NCI-H2081 treated with DMSO at 0.1 percent for 48 hours (cell line): ENCODE measurements at places on chromosomes 7 and 10.
A peak's percentile ranks its signal among the peaks of the same experiment; 100 is the strongest.

- no peak for DNase-seq
Observed at GRCh38 chr10:22659866-22660265, 54.5 kb downstream of the PIP4K2A start.

- DNase-seq: no peak
Observed at GRCh38 chr7:133676805-133677370, 424.0 kb downstream of the EXOC4 start.

GRCh38 chr7:82810558-82811259, 352.0 kb downstream of the PCLO start:
- DNase-seq: peak; percentile 18

- DNase-seq: peak; percentile 49
Observed at GRCh38 chr7:106009503-106010226, 46.6 kb downstream of the CDHR3 start.

DNA sequence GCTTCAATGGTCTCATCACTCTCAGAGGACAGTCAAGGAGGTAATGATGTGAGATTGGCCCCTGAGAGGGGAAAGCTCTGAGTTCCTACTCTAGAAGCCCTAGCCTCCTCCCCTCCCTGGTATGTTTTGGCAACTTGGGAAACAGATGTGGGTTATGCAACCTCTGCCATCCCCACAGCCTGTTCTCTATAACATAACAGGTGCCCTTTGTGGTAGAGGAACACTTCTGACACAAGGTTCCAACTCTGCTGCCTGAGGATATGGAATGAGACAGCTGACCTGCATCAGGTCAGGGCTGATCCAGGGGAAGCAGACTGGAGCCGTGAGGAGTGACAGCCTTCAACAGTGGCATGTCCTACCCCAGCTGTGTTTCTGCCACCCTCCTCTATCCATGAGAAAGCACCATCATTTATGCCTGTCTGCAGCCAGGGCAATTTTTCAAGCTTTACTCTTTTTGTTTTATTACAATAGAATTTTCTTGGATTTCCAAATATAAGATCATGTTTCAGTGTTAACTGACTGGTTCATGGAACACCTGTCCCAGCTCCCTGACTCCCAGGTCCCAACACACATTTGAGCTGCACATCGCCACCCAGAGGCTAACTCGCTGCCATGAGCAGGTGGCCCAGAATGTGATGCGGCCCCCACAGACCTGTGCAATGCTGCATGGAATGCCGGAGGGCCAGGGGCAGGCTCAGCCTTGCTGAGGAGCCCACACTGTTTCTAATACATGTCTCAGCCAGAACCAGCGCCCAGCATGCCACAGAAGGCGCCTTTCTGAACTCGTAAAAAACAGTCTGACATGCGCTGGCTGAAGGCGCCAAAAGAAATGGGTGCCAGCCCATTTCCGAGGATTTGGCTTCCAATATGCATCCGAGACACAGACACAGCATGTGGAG, 124.8 kb upstream of the CHST15 start:
- no peak for DNase-seq

DNA sequence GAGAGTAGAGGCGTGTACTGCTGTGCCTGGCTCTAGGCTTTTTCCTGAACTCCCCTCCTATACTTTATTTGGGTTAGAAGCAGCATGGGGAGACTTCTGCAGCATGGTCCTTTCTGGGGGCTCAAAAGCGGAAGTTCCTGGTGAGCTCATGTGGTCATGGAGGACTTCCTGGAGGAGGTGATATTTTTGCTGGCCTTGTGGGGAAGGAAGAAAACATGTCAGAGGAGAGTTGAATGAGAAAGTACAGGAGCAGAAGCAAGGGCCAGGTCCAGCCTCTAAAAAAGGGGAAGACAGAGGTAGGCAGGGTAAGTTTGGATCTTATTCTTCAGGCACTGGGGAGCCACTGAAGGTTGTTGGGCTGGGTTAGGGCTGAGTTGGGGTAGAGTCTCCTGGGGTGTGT, 45.5 kb downstream of the CASTOR2 start:
- no peak for DNase-seq

GRCh38 chr10:102109166-102110116, 10.7 kb downstream of the LDB1 start:
- no peak for DNase-seq

- no peak for DNase-seq
Observed at GRCh38 chr7:125563964-125564529, 634.4 kb upstream of the POT1 start.

DNA sequence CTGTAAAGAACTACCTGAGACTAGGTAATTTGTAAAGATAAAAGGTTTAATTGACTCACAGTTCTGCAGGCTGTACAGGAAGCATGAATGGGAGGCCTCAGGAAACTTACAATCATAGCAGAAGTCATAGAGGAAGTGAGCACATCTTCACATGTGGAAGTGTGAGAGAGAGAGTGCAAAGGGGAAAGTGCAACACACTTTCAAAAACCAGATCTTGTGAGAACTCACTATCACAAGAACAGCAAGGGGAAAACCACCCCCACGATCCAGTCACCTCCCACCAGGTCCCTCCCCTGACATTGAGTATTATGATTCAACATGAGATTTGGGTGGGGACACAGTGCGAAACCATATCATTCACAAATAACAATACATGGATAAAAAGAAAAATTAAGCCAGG, 24.5 kb downstream of the AVL9 start:
- no peak for DNase-seq

DNA sequence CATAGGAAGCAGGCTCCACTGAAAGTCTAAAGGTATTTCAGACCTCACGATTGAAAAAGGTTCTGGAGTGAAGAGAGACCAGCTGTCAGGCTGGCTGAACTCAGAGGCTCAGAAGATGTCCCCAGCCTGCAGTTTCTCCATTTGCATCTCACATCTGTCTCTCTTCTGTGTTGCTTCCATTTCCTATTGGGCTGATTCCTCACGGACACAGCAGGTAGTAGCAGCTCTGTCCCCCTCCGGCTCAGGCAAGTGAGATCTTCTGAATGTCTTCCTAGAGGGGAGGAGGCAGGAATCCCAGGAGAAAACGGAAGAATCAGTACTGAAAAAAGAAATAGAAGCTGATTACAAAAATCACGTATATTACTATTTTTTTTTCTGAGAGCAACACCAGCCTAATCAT, 274.1 kb upstream of the COBL start:
- no peak for DNase-seq

- no peak for DNase-seq
Observed at GRCh38 chr10:48744587-48744986, 59.9 kb downstream of the WDFY4 start.

GRCh38 chr7:30470163-30470770, 8.3 kb downstream of the NOD1 start:
- DNase-seq: no peak

GRCh38 chr10:87634311-87634710, 25.4 kb upstream of the PAPSS2 start:
- DNase-seq: no peak

- no peak for DNase-seq
Observed at GRCh38 chr7:30200591-30200990, 65.8 kb downstream of the MTURN start.

DNA sequence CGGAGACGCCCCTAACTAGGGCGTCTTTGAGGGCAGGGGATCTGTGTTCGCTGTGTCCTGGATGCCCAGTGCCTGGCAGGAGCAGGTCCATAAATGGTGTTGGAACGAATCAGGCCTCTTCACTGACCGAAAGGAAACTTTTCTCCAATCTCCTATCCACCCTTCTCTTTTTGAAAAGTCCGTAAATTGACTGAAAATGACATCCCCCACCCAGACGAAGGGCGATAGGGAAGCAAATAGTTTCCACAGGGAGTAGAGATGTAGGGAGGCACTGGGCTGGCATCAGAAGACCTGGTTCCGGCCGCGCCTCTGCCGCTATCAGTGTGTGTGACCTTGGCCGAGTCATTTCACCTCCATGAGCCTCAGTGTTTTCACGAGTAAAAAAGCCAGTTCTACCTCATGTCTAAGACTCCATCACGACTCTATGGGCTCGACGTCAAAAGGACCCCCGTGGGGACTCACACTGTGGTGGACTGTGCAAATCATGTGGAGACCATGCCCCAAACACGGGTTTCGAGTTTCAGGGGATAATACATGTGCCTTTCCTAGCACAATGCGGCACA, 497 bp upstream of the RAB11FIP2 start:
- no peak for DNase-seq

DNA sequence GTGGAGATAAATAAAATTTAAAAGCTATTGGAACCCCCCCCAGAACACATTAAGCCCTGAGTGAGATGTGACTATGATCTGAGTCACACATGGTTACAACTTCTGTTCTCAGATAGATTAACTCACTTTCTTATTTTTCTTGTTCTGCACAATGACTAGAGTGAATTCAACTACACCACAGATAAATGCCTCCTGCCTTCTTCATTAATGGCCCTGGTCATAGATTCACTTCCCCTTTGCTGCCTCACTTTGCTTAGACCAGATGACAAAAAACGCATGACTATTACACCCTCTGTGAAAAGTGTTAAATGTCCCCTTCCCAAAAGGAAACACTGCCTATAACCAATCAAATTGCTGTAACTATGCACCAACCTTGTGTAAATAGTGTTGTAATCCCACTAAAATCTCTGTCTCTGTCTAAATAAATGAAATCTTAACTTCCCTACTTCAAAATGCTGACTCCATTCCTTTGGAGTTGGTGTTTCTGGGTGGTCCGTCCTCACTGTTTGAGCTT, 49.4 kb downstream of the AKR1D1 start:
- no peak for DNase-seq

DNA sequence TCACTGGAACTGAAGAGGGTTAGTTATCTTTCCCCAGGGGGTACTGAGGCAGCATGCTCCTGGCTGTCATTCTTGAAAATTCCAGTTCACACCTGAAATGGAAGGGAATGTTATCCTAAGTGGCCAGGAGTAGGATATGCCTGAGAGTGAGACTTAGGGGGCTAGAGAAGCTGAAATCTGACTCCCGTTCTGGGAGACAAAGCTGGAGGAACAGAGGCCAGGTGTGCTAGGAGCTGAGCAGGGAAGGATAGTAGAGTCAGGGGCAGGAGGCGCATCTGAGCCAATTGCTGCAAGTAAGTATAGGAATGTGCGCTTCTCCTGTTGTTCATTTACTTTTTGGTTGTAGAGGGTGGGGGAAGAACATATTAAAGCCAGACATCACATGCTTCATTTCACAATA, 58.1 kb upstream of the KIAA1217 start:
- DNase-seq: no peak

DNA sequence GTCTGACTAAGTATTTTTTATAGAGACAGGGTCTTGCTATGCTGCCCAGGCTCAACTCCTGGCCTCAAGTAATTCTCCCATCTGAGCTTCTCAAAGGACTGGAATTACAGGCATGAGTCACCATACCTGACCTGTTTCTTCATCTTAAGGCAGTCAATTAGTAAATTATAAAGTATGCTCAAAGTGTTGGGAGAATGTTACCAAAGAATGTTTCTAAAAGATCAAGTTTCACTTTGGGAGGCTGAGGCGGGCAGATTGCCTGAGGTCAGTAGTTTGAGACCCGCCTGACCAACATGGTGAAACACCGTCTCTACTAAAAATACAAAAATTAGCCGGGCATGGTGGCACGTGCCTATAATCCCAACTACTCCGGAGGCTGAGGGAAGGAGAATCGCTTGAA, 117.0 kb downstream of the ALOX5 start:
- no peak for DNase-seq
